ENCODE measurements at places on chromosomes 5 and 9.

- no peak for DNase-seq
Measured at GRCh38 chr9:93151097-93151784, 17.2 kb upstream of the NINJ1 start.

- DNase-seq: no peak
Measured at GRCh38 chr5:119289438-119290044, 66.3 kb upstream of the TNFAIP8 start.

DNA sequence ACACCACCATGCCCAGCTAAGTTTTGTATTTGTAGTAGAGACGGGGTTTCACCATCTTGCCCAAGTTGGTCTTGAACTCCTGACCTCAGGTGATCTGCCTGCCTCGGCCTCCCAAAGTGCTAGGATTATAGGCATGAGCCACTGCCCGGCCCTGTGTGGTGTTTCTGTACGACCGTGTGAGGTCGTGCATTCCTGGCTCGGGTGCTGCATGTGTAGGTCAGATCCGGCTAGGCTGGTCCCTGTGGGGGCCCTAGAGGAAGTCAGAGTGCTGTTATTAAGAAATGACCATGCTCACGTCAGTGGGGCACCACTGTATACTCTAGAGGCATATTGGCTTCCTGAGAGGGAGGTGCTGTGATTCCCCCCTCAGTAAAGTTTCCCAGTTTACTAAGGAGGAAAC is 13.7 kb downstream of the WNK2 start:
- no peak for DNase-seq

GRCh38 chr5:148486456-148486855 is 102.7 kb downstream of the FBXO38 start:
- DNase-seq: no peak

DNA sequence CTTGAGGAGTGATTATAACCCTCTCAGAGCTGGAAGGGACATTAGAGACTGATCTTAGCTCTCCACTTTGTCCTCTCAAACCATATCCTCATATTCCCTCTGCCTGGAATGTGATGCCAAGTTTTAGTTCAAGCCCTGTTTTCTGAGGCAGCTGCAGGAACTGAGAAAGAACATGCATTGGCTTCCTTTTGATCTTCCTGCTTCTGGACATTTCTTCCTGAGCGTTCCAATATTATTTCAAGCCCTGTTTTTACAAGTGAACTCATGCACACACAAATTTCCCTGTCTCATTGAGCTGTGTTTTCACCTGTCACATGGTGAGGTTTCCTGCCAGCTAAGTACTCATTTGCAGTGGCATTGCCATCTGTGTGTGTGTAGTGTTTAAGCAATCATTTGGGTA is 17.0 kb downstream of the FOCAD start:
- DNase-seq: no peak

GRCh38 chr9:129402371-129402739 is 218.5 kb downstream of the C9orf50 start:
- DNase-seq: no peak

- DNase-seq: no peak
Measured at GRCh38 chr9:104850786-104851545, 77.0 kb downstream of the ABCA1 start.

GRCh38 chr5:38479315-38479904 is 77.0 kb downstream of the LIFR start:
- no peak for DNase-seq

GRCh38 chr9:98521141-98521540 is 187.6 kb downstream of the GABBR2 start:
- no peak for DNase-seq

DNA sequence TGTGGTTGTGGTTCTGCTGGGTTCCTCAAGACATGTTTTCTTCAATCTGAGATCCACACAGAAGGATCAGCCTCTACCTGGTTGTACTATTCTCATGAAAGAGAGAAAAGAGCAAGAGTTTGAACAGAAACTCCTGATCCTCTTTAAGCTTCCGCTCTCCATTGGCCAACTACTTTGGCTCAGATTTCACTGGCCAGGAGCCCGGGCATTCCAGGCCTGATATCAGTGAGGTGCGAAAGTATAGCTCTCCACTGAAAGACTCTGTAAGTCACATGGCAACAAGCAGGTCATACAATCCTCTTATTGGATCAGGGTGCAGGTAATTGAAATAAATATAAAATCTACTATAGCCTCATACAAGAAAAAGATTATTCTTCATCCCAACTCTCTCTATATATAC is 920.5 kb downstream of the TLE4 start:
- no peak for DNase-seq

GRCh38 chr5:10673407-10673806 is 87.6 kb downstream of the DAP start:
- DNase-seq: no peak

- no peak for DNase-seq
Measured at GRCh38 chr9:32292611-32293010, 91.8 kb upstream of the ACO1 start.

- DNase-seq: no peak
Measured at GRCh38 chr5:10323588-10324488, 16.1 kb upstream of the CMBL start.

DNA sequence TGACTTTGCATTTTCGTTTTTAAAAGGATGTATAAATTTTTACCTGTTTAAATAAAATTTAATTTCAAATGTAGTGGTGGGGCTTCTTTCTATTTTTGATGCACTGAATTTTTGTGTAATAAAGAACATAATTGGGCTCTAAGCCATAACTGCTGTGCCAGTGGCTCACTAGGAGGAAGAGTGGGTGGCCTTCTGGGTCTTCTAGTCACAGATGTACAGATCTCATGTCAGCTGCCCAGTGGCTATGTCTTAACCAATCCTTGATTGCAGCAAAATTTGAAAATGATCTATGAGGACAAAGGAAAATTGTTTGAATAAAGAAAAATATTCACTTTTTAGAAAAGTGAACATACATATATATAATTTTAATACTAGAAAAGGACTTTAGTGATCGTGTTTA is 5.4 kb downstream of the CTSL start:
- DNase-seq: no peak

GRCh38 chr9:691825-692400 is 149.6 kb upstream of the DMRT1 start:
- DNase-seq: no peak

DNA sequence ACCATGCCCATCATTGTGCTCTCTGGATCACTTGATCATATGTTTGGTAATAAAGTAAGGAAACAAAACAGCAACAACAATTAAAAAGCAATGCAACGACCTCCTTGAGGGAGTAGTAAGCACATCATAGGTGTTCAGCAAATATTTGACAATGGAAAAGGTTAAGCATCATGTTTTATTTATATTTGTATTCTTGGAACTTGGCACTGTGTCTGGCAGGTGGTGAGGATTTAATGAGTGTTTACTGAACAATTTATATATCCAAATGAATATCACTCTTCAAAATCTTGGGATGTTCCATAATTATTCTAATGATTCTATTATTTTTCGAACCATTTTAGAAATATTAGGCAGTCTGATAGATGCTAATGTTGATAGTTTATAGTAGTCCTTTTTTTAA is 6.2 kb downstream of the PIP5K1B start:
- no peak for DNase-seq

DNA sequence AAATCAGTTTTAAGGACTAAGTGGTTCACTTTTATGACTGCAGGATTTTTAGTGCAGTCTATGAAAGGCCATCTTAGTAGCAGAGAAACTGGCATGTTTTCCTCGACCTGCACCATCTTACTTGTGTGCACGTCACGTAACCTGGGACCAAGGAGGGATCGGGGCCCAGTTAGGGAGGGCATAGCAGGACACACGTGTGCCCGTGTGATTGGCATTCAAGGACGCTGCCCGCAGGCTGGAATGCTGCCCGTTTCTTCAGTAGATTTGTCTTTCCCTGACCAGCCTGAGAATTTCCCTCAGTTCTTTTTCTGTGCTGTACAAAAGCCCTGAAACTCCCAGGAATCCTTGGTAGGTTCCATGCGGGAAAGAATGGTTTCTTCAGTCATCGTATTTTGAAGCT is 196.3 kb downstream of the TRIO start:
- no peak for DNase-seq

GRCh38 chr9:37053684-37054362 is 19.8 kb upstream of the PAX5 start:
- DNase-seq: no peak

- no peak for DNase-seq
Measured at GRCh38 chr9:100281066-100281465, 71.7 kb downstream of the TEX10 start.

DNA sequence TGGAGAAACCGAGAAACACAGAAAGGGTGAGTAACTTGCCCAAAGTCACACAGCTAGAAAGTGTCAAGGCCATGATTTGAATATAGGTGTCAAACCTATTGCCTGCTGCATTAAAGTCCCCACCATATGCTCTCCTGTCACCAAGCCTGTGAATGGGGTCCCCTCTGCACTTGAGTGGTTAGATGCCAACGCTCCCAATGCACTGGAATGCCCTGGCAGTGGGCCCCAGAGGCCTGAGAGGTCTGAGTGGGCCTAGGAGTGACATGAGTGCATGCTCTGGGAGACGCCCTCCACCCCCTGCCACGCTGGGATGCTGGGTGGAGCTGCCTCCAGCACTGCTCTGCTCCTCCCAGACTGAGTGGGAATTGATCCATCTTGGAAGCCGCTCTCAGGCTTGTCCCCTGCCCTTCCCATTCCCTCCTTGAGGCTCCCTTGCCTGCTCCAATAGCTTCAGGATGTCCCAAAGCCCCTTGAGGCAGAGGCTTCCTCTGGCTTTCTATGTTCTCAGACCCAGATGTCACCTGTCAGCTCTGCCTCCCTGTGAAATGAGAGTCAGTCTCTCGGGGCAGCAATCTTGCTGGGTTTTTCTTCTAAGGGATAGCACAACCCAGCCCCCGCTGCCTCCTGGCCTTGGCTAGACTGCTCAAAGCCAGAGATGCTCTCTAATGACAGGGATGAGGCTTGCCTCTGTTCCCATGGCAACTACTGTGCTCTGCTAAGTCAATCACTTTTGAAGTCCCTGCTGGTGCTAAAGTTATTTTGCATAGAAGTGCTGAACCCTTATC is 6.6 kb upstream of the ARSI start:
- DNase-seq: no peak

DNA sequence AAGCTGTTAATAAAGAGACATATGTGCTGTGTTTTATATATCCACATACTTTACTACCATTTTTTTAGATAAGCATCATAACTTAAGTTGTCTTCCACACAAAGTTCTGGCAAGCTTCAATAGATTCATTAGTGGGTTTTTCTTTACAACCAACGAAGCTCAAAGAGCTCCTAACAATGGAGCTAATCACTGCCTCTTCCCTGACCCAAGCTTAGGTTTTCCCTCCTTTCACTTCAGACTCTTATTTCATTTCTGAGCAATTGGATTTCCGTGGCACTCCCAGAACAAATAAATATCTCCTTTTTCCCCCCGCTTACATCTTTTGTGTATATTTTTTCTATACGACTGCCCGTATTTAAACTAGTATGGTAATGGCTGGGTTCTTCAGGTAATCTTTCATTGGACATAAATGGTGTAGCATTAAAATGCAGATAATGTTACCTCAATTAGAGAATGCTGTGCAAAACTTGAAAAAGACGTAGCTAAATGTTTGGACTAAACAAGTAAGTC is 275.5 kb upstream of the TMEM161B start:
- DNase-seq: no peak

DNA sequence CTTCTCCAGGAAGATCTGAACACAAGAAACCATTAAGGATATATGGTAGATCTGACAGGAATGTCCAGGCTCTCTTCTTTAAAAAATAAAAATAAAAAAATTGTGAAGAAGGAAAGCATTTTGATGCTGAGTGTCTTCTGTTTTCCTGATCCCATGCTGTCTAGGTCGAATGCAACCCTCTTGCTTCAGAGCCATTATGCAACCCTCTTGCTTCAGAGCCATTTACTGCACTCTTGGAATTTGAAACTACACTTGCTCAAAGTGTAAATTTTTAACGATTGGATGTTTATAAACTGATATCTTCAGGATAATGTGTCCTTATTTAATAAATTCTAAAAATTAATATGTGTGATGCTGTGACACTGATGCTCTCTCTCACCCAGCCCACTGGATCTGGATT is 505.1 kb downstream of the DNAH5 start:
- no peak for DNase-seq

GRCh38 chr9:3200331-3200774 is 325.4 kb downstream of the RFX3 start:
- no peak for DNase-seq
